CD4-positive, alpha-beta T cell treated with Interferon alpha-2 for 1 hour (primary cell): ENCODE measurements at places on chromosomes 1 and 21.

DNA sequence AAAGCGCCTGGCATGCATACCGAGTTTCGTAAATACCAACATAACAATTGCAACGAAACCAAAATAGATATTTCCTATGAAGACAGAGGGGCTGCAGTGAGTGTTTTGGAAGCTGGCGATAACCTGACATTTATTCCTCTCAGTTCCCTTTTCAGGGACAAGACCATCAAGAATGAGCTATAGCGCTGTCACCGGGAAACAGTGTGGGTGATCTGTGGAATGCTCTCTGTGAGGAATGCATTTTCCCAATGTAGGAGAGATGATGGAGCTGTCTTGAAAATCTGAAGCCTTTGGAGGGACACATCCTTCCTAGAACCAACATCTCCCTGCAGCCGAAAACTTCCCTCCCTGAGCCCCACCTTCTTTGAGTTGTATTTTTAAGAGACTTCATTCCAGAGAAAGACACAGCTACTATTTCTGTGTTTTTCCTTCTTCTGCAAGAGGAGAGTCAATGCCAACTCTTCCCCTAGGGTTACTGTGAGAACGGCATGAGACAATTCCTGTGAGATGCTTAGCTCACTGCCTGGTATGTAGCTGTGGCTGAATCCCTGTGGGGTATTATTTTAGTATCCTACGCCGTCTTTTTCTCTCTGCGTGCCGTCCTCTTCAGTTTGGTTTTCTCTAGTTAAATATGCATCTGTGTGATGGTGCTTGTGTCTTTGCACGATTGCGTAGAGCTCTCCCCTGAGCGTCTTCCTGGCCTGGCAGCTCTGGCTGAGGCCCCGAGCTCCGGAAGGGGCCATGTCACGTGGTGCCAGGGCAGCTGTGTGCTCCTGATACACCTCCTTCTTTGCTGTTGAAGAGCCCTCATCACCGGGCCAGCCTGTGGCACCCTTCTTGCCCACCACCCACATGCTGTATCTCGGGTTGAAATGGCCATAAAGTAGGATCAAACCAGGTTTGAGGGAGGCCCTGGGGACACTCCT lies 45.2 kb downstream of the AJAP1 start:
- no peak for DNase-seq

- no peak for DNase-seq
These were observed 106.5 kb upstream of the EDEM3 start for GRCh38 chr1:184860985-184861754.

DNA sequence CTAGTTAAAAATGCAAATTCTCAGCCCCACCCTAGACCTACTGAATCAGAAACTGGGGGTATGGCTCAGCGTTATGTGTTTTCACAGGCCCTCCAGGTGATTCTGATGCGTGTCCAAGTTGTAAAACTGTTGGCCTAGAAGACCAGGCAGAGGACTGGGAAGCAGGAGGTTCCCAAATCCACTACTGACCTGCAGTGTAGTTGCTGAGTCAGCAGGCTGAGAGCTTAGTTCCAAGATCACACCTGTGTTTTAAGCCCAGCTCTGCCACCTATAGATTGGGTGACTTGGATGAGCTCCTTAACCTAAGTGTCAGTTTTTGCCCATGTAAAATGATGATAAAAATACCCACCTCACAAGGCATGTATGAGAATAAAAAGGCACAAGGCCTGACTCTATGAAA lies 4.1 kb downstream of the GRHL3 start:
- no peak for DNase-seq

- DNase-seq: no peak
These were observed 181.3 kb downstream of the C1orf21 start for GRCh38 chr1:184568148-184568547.

- DNase-seq: no peak
These were observed 92.0 kb upstream of the BARHL2 start for GRCh38 chr1:90809093-90809492.

- DNase-seq: no peak
These were observed 329.6 kb downstream of the RRAGC start for GRCh38 chr1:38529946-38530345.

DNA sequence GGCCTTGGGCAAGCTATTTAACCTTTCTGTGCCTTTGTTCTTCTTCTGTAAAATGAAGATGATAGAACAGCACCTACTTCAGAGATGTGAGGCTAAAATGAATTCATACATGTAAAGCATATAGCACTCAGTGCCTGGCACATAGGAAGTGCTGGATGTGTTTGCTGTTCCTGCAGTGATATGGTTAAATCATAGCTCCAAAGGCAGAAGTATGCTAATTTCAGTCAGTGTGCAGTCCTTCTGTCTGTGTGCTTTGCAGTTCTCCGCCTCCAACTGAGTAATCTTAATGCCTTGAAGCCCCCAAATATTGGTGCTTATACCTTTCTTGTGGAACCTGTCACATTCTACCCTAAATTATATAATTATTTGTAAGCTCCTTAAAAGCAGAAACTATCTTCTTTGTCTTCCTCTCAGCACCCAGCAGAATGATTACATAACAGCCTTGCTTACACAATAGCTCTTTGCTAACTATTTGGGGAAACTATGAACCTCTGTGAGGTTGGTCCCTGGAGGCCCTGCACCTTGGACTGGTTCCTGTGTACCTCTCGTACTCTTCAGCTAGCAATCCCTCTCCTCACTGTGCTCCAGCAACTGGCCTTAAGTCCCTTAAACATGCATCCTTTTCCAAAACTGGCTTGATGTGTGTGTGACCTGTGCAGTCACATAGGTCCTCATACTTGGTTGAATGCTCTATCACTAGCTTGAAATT lies 57.0 kb upstream of the CACYBP start:
- peak; percentile 14 for DNase-seq

DNA sequence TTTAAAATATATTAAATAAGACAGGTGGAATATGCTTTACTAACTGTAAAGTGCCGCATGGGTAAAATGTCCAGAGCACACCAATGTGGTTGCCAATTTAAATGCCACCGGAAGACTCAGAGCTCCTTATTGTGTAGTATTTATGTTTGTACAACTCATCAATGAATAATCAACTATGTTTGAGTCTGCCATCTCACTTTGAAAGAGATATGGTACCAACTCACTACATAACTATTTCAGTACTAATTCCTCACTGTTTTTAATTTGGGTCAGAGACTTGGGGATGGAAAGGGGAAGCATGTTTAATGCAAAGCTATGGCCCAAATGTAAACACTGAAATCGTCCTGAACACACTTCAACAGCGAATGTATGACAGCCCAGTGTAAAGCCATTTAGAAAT lies 144.8 kb downstream of the NR5A2 start:
- no peak for DNase-seq

- no peak for DNase-seq
These were observed 22.5 kb downstream of the SLC45A1 start for GRCh38 chr1:8340448-8340847.
